Ascending aorta (tissue), 2 donors: ENCODE measurements at places on chromosomes 2 and 18.
A peak's percentile ranks its signal among the peaks of the same experiment; 100 is the strongest.

GRCh38 chr2:60259781-60260180 is 293.7 kb downstream of the BCL11A start:
- H3K4me1 ChIP-seq: no peaks in the 10 kb centered on the region
- no peaks in the 10 kb centered on the region for H3K27me3 ChIP-seq
- H3K36me3 ChIP-seq: no peaks in the 10 kb centered on the region

- no peak overlapping the region for H3K27ac ChIP-seq
- no peaks in the 10 kb centered on the region for H3K4me1 ChIP-seq
- no peak overlapping the region for H3K4me3 ChIP-seq
- no peaks in the 10 kb centered on the region for H3K27me3 ChIP-seq
- no peaks in the 10 kb centered on the region for H3K36me3 ChIP-seq
- DNase-seq: no peak
Measured at GRCh38 chr2:139721411-139721995, 941.3 kb upstream of the NXPH2 start.

DNA sequence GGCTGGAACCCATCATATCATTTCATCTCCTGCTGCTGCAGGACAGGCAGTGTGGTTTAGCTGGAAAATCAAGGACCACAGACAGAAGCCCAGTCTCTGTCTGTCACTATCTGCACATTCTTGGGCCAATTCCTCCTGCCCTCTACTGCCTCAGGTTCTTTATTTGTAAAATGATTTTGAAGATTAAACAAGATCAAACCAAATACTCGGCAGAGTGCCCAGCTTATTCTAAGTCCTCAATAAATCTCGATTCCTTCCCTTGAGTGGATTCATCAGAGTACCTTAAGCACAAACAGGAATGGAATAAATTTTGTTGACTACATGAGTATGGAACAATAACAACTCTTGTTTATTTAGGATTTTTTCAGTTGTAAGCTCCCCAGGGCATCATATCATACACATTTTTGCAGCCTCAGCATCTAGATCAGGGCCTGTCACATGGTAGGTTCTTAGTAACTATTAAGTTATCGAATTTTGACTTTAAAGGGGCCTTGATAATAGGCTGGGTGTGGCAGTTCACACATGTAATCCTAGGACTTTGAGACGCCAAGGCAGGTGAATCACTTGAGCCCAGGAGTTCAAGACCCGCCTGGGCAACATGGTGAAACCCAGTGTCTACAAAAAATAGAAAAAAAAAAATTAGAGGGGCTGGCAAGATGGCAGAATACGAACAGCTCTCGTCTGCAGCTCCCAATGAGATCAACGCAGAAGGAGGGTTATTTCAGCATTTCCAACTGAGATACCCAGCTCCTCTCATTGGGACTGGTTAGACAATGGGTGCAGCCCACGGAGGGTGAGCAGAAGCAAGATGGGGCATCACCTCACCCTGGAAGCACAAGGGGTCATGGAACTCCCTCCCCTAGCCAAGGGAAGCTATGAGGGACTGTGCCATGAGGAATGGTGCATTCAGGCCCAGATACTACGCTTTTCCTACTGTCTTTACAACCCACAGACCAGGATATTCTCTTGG is 11.1 kb downstream of the RHOB start:
- no peak overlapping the region for H3K27ac ChIP-seq
- no peaks in the 10 kb centered on the region for H3K36me3 ChIP-seq
- H3K4me1 ChIP-seq: no peaks in the 10 kb centered on the region
- no peak overlapping the region for H3K4me3 ChIP-seq
- no peaks in the 10 kb centered on the region for H3K27me3 ChIP-seq

DNA sequence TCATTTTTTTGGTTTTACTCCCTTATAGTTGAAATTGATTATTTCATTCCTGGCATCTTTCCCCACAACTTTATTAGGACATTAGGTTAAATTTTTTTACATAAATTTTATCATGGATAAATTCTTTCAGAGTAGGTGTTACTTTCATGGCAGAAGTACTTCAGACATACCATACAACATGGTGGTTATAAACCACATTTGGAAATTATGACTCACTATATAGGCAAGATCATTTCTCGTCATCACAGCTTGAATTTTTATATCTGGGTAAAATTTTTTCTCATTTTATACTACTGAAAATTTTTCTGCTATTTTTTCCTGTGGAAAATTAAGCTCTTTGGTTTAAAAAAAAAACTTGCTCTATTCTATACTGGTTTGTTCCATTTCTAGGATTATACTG is 111.9 kb upstream of the COL5A2 start:
- no peaks in the 10 kb centered on the region for H3K4me1 ChIP-seq
- no peak overlapping the region for H3K4me3 ChIP-seq
- no peaks in the 10 kb centered on the region for H3K36me3 ChIP-seq
- no peak overlapping the region for H3K27ac ChIP-seq

DNA sequence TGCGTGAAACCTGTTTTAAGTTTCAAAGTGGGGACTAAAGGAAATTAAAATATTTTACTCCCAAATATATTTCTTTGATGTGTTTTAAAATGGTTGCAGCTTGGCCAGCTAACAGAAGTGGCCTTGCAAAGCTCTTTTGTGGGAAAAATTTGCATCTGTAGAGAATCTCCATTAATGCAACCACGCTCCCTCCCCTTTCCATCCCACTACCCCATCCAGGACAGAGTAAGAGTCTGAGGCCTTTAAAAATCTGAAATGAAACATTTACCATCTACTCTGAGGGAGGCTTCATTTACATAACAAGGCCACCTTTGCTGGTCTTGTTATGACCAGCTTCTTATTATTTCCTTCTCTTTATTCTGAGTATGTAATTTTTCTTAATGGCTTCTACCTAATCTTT is 63.5 kb downstream of the STAT4 start:
- no peak for DNase-seq
- no peak overlapping the region for H3K4me3 ChIP-seq
- no peaks in the 10 kb centered on the region for H3K36me3 ChIP-seq
- no peaks in the 10 kb centered on the region for H3K27me3 ChIP-seq
- H3K27ac ChIP-seq: no peak overlapping the region
- no peaks in the 10 kb centered on the region for H3K4me1 ChIP-seq

DNA sequence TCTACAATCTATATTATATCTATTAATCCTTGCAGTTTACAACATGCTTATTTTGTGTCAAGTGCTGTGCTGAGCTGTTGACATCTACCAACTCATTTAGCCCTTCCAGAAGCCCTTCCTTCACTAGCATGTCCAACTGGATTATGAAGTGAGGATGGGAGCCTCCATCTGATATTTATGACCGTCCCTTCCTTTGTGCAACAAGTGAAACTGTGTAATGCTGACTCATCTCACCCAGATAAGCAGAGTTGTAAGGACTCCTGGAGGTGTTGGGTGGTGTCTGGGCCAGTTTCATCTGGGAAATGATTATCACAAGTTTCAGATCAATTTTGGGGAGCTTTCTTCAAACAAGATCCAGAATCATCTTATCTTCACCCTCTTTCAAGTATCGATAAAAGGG is 156.6 kb upstream of the ETAA1 start:
- H3K27ac ChIP-seq: no peak overlapping the region
- no peak overlapping the region for H3K4me3 ChIP-seq
- no peaks in the 10 kb centered on the region for H3K27me3 ChIP-seq
- no peaks in the 10 kb centered on the region for H3K36me3 ChIP-seq

- H3K36me3 ChIP-seq: peaks cover 42% of the 10 kb centered on the region
- no peaks in the 10 kb centered on the region for H3K27me3 ChIP-seq
- H3K4me3 ChIP-seq: no peak overlapping the region
- H3K4me1 ChIP-seq: no peaks in the 10 kb centered on the region
- DNase-seq: no peak
Measured at GRCh38 chr2:127768775-127769479, 42.0 kb downstream of the WDR33 start.

GRCh38 chr2:28408764-28409599 is 16.3 kb downstream of the FOSL2 start:
- H3K36me3 ChIP-seq: peaks cover 100% of the 10 kb centered on the region
- no peak for DNase-seq
- peak overlapping the region; percentile 19 for H3K27ac ChIP-seq
- H3K27me3 ChIP-seq: no peaks in the 10 kb centered on the region

DNA sequence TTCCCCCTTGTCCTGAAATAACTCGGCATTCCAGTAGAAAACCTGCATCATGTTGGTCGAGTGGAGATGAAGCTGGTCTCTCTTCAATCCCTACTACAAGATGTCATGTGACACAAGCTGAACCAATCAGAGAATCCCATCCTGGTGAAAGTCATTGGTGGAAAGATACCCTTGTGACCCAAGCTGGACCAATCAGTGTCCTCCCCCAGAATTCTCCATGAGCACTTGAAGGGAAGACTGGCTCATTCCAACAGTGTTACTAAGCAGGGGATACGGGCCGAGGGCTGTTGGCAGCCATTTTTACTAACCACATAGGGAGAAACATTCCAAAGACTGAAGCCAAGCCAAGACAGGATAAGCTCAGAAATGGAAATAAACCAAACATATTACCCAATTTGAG is 298.3 kb downstream of the ICOS start:
- no peak for DNase-seq
- H3K4me3 ChIP-seq: no peak overlapping the region
- H3K36me3 ChIP-seq: no peaks in the 10 kb centered on the region
- no peaks in the 10 kb centered on the region for H3K27me3 ChIP-seq

DNA sequence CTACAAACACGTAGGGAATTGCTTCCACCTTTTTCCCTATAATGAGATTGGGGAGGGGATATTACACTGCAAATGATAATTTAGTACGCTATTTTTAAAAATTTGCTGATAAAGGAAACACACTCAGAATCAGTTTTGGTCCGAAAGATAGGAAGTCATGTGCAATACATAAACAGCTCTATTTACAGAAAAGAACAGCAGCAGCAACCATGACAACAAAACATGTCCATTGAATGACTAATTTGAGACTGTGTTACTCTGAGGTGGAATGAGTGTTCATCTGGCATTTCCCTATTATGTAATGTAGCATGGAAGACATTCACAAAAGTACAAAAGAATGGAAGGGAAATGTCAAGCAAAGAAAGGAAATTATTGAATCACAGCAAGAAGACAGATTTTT is 337.2 kb downstream of the NBAS start:
- H3K27me3 ChIP-seq: no peaks in the 10 kb centered on the region
- H3K36me3 ChIP-seq: no peaks in the 10 kb centered on the region
- no peak for DNase-seq
- H3K4me1 ChIP-seq: no peaks in the 10 kb centered on the region
- H3K27ac ChIP-seq: no peak overlapping the region

- H3K36me3 ChIP-seq: no peaks in the 10 kb centered on the region
- H3K4me3 ChIP-seq: no peak overlapping the region
- H3K4me1 ChIP-seq: no peaks in the 10 kb centered on the region
- DNase-seq: no peak
- no peak overlapping the region for H3K27ac ChIP-seq
Measured at GRCh38 chr2:31998731-31999383, 12.0 kb downstream of the MEMO1 start.

DNA sequence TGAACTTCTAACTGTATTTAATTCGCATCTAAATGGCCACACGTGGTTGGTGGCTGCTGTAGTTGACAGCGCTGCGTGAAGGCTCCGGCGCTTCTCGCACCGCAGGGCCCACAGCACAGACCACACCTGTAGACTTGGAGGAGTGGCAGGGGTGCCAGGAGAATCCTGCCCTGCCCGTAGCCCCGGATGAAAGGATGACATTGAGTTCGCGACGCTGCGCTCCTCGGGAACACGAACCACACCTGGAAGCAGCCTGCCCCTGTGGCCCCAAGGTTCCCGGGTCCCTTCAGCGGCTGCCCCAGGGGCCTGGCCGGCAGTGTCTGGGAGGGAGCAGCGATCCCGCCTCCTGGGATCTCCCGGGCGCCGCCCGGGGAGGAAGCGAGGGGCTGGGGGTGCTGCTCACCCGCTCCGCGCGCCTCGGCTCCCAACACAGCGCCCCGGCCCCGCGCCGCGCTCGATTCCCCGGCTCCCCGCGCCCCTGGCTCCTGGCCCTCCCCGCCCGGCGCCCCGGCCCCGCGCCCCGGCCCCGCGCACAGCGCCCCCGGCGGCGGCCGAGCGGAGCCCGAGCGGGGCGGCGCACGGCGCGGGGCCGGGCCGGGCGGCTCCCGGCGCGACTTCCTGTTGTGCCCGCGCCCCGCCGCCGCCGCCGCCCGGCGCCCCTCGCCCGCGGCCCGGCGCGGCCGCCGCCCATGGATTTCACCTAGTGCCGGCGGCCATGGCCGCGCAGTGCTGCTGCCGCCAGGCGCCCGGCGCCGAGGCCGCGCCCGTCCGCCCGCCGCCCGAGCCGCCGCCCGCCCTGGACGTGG is at the start of gene RNPEPL1:
RNPEPL1 (plus strand) TSS at position 613 of the 806 bp plus-strand sequence; CDS start at position 716, 103 bp downstream.
- peaks cover 14% of the 10 kb centered on the region for H3K4me1 ChIP-seq
- H3K36me3 ChIP-seq: peaks cover 6% of the 10 kb centered on the region
- H3K27ac ChIP-seq: peak within 1 kb of the TSS; percentile 91
- H3K4me3 ChIP-seq: peak within 1 kb of the TSS; percentile 77

DNA sequence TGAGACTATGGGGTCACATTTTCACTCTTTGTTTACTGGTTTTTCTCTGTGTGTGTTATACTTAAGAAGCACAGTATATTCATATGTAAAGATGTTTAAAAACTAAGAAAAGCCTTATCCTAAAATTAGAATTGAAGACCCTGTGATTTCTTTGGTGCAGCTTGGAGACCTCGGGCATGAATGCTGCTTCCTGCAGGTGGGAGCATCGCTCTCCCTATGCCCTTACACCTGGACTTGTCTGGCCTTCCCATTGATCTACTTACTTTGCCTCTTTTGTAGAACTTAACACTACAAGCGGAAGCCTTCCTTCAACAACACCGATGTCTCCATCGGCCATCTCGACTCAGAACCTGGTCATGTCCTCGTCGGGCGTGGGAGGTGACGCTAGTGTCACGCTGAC is 114.5 kb downstream of the ZNF236 start:
- no peaks in the 10 kb centered on the region for H3K27me3 ChIP-seq
- H3K36me3 ChIP-seq: peaks cover 28% of the 10 kb centered on the region
- no peak overlapping the region for H3K27ac ChIP-seq
- no peak overlapping the region for H3K4me3 ChIP-seq
